ENCODE measurements at places on chromosomes 12 and 14.

- DNase-seq, result no peak
Observed at GRCh38 chr14:63892265-63892664, 39.5 kb downstream of the SYNE2 start.

DNA sequence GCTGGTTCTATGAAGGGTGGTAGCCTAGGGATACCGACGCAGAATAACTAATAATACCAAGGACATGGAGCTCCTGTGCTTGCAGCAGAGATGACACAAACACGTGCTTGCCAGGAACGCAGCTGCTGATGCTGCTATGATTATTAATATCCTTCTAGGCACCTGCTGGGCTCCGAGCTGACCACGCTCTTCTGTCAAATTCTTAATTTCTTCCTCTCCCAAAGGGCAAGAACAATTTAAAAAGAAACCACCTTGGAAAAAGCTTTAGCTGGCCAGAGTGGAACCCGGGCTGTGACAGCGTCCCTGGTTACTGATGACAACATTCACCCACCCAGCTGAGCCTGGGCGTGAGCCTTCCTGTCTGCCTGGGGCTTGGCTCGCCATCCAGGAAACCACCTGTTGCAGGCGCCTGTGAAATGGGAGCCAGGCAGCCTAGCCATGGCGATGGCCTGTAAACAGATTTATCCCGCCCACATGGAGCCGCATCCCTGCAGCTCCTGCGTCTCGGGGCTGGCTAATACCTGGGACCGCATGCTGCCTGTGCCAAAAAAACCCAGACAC, 28.8 kb downstream of the CLMN start:
- DNase-seq, result peak; percentile 89

DNA sequence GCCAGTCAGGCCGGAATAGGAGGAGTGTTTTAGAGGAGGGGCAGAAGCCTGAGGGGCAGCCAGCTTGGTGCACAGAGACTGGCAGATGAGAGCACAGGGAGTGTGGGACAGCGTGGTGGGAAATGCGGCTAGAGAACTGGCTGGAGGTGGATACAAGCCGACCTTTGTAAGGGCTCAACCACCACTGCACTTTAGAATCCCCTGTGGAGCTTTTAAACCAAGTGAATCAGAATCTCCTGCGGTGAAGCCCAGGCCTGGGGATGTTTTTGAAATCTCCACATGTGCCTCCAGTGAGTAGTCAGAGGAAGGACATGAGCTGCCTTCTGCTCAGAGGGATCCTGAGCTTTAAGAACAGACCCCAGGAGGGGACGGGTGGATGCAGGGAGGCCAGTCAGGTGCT, 10.9 kb upstream of the PCED1B start:
- no peak for DNase-seq

DNA sequence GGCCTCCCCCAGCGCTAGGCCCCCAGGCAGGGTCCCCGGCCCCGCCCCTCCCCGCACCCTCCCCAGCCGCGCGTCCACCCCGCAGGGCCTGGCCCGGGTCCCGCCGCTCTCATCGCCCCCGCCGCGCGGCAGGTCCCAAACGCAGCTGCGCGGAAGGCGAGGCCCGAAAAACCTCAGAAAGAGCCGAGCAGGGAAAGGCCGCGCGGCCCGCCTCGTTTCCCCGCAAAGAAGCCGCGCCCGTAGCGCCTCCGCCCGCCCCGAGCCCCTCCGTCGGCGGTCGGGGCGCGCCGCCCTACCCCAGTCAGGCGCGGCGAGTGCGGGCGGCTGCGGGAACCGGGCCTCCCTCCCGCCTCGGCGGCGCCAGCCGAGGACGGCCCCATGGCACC, 324 bp downstream of the POLE start:
- DNase-seq, result no peak

GRCh38 chr12:76948879-76949278, 70.1 kb upstream of the CSRP2 start:
- DNase-seq, result no peak

GRCh38 chr12:54587315-54587873, 1.1 kb downstream of the PPP1R1A start:
- DNase-seq, result no peak

- no peak for DNase-seq
Observed at GRCh38 chr14:93857081-93857480, 68.8 kb upstream of the PRIMA1 start.

DNA sequence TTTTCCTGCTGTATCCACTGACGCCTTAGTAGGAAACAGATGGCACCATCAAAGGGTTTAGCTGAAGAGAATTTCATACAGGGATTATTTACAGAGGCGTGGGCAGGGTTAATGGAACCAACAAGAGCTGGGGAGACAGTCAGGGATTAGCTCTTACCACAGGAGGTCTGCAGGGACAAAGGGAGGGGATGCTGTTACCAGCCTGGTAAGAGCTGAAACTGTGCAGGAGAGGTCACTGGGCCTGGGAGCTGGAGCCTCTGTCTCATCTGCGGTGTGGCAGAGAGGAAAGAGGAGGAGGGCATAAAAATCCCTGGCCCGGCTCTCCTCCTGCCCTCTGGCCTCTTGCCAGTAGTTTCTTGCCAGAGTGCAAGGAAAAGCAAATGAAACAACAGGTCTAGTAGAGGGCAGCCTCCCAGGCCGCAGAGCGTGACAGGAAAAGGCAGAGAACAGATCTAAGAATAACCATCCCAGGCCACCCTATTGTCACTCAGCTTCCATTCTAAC, 18.9 kb upstream of the POC1B start:
- DNase-seq, result no peak

DNA sequence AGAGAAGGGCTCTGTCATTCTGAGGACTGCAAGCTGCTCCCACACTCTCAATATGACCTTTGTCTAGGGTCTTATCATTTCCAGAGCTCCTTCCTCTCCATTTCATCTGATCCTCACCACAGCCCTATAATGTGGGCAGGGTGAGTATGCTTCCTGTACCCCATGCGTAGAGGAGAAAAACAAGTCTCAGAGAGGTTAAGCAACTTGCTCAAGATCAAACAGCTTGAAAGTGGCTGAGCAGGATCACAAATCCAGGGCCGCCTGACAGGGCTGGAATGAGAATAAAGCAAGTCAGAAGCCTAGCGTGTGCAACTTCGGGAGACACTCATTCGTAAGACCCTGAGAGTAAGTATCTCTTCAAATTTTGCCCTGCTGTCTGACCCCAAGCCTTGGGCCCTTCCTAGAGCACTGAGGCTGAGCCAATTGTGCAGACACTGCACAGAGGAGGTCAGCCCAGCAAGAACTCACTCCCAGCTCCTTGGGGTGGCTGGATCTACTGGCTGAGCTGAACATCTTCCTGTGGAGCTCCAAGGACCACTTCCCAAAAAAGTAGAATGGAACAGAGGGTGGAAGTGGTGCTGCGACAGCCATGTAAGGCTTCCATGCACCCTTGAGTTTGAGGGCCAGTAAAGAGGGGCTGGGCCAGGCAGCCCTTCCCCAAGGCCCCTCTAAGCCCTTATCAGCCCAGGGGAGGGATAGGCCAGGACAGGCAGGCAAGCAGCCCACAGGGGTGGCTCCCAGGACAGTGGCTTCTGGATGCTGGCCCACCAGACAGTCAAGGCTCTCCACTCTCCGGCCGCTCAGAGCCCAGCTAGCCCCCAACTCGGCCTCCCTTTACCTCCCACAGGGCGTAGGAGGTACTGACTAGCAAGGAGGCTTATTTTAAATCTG, 10.5 kb downstream of the ZFP36L1 start:
- peak; percentile 82 for DNase-seq

GRCh38 chr12:47729233-47729632, 3.9 kb upstream of the ENDOU start:
- no peak for DNase-seq

DNA sequence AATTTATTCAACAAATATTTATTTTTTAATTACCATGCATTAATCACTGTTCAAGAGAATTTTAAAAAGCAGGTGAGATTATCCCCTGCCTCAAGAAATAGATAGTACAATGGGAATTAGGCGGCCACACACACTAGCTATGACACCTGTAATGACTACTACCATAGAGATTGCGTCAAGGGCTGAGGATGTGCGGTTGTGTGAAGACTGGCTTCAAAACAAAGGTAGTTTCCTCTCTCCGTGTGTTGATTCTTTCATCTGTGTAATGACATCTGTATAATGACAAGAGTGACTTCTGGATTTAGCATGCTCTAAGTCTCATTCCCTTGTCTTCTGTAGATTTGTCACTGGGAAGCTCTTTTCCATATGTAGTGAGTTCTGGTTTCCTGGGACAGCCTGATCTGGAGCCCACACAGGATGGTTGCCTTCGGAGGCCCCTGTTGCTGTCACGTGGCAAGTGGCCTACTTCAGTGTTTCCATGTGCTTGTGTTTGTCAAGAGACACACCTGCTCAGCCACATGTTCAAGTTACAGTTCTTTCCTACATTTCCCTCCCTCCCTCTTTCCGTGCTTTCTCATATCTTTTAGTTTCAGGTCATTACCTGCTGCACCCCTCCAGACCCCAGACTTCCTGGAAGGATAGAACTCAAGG, 64.3 kb downstream of the GALNT8 start:
- DNase-seq, result no peak

DNA sequence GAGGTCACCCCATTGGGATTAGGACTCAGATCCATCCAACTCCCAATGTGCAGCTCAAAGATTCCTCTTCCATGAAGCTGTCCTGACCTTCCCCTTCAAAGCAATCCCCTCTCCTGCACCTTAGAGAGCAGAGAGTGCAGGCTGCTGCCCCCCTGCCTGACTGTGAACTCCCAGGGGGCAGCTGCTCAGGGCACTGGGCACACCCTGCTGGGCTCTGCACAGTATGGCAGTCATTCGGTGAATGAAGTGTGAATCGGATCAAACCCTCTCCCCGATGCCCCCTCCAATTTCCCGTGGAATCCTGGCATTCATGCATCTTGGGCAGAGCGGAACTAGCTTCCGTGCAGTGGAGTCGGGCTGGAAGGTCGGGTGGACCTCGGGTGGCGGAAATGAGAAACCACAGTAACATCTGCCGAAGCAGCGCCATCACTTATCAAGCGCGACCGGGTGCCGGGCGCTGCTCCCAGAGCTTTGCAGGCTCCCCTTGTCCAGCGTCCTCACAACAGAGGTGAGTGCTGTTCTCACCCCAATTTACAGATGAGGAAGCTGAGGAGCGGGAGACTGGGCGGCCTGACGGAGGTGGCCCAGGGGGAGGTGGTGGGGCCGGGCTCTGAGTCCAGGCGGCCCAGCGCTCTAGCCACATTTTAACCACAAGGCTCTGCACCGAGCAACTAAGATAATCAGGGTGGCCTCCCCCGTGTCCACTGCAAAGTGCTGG, 14.7 kb downstream of the GALNT9 start:
- DNase-seq, result no peak

- peak; percentile 9 for DNase-seq
Observed at GRCh38 chr12:54299515-54300224, 1.1 kb downstream of the NFE2 start.

DNA sequence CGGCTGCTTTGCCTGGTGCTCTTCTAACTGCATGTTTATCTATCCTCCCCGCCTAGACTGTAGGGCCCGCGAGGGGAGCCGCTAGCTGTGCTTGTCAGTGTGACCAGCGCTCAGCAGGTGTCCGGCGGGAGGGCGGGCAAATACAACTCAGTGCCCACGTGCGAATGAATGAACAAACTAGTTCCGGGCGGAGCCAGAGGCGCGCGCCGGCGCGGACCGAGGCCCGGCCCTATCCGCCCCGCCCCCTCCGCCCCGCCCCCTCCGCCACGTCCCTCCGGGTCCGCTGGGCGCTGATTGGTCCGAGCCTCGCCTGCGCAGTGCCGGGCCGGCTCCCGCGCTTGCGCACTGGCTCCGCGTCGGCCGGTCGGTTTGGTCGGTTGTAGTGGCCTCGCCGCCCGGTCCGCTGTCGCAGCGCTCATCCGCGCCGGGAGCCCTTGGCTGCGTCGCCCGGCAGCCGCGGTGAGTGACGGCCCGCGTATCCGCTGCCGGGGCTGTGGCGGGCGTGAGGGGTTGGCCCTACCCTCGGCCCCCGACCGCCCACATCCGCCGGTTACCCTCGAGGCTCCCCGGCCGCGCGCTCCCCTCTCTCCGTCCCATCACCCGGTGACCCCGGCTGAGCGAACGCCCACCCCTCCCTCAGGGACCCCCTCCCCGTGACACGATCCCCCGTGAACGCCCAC, 60.0 kb downstream of the DDX51 start:
- DNase-seq, result peak; percentile 98

- DNase-seq, result no peak
Observed at GRCh38 chr12:67436230-67436629, 167.1 kb downstream of the CAND1 start.

- DNase-seq, result no peak
Observed at GRCh38 chr12:46523863-46524770, 151.5 kb upstream of the SLC38A2 start.

- no peak for DNase-seq
Observed at GRCh38 chr12:93279565-93280412, 97.9 kb upstream of the NUDT4 start.

DNA sequence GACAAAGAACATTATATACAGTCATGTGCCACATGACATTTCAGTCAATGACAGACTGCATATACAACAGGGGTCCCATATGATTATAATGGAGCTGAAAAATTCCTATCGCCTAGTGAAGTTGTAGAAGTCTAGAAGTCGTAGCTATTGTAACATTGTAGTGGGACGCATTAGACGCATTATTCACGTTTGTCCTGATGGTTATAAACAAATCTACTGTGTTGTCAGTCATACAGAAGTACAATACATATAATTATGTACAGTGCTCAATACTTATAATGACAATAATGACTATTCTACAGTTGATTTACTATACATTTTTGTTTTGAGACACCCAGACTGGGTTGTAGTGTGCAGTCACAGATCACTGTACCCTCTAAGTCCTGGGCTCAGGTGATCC, 64.1 kb upstream of the AP4S1 start:
- DNase-seq, result no peak

- no peak for DNase-seq
Observed at GRCh38 chr14:54223831-54224402, 172.9 kb upstream of the CDKN3 start.

DNA sequence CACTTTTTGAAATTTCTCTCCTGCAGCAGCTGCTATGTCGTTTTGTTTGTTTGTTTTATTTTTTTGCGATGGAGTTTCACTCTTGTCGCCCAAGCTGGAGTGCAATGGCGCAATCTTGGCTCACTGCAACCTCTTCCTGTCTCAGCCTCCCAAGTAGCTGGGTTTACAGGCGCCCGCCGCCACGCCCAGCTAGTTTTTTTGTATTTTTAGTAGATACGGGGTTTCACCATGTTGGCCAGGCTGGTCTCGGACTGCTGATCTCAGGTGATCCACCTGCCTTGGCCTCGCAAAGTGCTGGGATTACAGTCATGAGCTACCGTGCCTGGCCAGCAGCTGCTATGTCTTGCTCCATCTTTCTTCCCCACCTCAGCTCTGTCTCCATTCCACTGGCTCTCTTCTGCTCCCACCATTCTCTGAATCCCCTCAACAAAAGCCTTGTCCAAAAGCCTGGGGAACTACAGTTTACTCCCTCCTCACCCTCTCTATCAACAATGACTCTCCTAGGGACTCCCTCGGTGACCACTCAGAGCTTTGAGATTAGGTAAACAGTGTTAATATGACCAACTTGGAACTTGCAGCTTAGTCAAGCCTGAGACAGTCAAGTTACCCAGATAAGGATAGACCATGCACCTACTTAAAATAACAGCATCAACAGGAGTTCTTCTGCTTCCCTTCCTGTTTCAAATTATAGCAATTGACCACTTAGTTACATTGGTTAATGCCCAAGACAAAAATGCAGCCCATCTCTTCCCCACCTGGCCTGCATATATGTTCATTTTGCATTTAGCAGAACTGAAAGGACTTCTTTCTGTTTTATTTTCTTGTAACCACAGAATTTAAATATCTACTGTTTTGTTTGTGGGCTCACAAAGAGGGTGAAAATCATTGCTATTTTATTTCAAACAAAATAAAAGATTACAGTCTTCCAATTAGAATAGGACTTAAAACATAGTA, 189.0 kb upstream of the AMIGO2 start:
- DNase-seq, result no peak

GRCh38 chr12:46209170-46209569, 59.7 kb downstream of the SLC38A1 start:
- no peak for DNase-seq

- no peak for DNase-seq
Observed at GRCh38 chr12:69792533-69792932, 32.5 kb upstream of the MYRFL start.

Measured in mesenteric fat pad (tissue), 1 donor.